ENCODE measurements at places on chromosomes 16 and 17. TPM values are rescaled to one million over a fixed set of nuclear protein-coding genes. Genes with fewer than 3 reads are reported as not detected.

Gene B4GALNT2
- polyA plus RNA-seq, result 0.40 TPM

GRCh38 chr16:1614456-1615102 is 2.4 kb downstream of the CRAMP1 start:
- no peak for DNase-seq

Gene IRF8
- 3.3 TPM for polyA plus RNA-seq

DNA sequence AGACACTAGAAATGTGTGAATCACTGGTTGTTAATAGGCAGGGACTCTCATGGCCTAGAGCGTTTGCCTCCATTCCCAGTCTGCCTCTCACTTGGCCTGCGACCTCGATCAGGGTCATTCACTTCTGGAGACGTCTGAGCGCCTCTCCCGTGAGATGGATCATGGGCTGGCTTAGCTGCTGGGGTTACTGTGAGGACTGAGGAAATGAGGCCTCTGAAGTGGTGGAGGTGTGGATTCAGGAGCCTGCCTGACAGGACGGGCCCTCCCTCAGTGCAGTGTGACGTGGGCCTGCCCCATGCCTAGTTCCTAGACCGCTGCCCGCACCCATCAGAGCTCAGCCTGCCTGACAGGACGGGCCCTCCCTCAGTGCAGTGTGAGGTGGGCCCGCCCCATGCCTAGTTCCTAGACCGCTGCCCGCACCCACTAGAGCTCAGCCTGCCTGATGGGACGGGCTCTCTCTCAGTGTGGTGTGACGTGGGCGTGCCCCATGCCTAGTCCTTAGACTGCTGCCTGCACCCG is 61.9 kb downstream of the BANP start:
- DNase-seq, result no peak

Gene NACA2
- polyA plus RNA-seq, result 2.9 TPM

Gene RPS15A
- polyA plus RNA-seq, result 2,428 TPM

Gene TNFSF12
- polyA plus RNA-seq, result 26.6 TPM

DNA sequence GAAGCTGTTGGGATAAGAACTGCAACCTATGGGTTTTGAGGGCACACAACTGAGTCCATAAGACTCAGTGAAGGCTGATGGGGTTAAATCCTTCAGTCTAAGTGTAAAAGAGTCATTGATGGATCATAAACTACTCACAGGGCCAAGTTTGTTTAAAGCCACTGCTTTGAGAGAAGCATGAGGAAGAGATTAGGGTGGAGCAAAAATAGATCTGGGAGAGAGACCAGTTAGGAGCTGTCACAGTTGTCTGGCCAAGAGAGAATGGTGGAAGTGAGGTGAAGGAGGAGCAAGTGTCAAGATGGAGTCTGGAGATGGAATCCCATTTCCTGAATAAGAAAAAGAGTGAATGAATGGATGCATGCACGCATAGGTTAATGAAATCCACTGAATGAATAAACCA is 379.1 kb upstream of the CDH11 start:
- DNase-seq, result no peak

Gene RAP1GAP2
- 25.1 TPM for polyA plus RNA-seq

Measured in renal cortex interstitium (tissue), 15 donors.